ENCODE measurements at places on chromosomes 5 and 9.

DNA sequence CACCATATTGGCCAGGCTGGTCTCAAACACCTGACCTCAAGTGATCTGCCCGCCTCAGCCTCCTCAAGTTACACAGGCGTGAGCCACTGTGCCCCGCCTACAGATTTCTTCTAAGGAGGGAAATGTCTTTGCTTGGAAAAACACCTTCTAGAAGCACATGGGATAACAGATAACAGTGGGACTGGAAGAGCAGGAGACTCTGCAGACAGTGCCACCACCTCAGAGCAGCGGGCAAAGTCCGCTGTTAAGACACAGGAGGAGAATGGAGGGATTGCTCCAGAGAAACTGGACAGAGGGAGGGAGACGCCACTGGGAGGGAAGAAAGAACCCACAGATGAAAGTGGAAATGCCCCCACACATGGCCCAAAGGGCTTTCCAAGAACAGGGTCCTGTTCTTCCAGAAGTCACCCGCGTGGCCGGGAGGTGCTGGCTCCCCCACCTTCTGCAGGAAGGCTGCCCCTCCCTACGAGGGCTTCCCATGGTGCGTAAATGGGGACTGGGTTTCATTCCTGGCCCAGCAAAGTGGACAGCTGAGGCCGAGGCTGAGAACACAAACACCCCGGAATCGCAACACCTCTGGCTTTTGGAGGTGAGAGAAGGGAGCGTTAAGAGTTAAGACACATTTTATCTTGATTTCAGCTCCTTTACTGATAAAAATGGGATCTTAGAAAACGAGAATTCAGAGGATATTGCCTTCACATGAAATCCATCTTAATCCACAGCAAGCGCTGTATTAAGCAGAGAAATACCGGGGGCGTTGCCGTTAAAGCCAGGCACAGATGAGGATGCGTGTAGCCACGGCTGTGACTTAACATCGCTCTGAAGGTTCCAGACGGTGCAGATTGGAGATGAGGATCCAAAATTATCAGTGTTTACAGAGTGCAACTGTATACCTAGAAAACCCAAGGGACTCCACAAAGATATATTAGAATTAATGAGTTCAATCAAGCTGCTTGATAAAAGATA is 11.2 kb downstream of the ADAMTS2 start:
- no peak for DNase-seq

- no peak for DNase-seq
These were observed 311.6 kb downstream of the ISL1 start for GRCh38 chr5:51694826-51695225.

DNA sequence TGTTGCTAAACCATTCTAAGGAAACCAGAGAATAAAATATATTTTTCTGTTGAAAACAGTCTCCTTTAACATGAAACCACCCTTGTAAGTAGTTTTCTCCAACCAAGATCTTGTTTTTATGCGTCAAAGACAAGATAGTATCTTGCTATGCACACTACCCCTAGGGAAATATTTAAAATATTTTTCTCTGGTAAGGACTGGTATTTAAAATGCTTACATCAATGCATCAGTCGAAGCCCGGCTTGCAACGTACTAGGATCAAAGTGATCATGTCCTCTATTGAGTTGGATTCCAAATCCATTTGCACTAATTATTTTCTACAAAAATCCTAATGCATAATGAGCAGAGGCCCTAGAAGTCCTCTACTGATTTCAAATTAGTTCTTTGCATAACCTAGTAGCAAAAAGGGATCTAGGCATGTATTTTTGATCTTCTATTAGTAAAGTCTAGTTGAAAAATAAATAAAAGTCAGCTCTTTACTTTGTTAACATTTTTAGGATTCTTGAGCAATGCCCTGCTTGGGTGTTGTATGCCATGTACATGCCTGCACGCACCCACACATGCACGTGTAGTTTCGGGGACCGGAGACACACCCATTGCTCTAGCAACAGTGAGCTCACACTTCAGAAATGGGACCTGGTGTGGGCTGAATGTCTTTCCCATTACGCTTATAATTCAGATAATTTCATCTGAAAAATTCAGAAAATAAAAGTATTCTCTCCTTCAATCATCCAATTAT is 165.0 kb upstream of the GPR151 start:
- no peak for DNase-seq

DNA sequence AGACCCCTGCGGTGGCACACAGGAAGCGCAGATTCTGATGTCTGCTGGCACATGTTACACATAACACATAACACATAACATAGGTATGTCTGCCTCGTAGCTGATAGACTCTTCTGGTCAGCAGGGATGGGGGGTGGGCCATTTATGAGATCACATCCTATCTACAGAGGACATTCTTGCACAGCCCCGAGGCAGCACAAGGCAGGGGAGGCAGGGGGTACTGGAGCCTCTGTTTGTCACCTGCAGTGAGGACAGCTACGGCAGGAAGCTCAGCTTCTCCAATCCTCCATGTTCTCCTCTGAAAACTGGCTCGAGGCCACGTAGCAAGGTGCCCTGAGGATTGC is 16.7 kb upstream of the MED10 start:
- no peak for DNase-seq

DNA sequence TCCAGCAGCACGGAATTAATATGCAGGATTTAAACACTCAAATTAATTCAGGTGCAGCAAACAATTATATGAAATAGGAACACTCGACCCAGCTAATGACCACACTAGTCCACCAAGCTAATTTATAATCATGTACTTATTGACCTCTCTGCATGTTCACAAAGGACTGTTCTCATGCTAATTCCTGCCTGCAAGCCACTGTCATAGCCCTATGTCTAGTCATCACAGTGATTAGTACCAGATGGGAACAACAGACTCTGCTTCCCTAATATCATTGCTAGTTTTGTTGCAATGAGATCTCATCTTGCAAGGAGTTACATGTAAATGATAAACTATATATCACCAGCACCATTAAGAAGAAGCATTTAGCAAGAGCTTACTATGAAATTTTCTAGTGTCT is 553.0 kb upstream of the GRAMD2B start:
- DNase-seq = peak; percentile 0

GRCh38 chr5:3300726-3301125 is 294.9 kb upstream of the IRX1 start:
- DNase-seq = no peak

DNA sequence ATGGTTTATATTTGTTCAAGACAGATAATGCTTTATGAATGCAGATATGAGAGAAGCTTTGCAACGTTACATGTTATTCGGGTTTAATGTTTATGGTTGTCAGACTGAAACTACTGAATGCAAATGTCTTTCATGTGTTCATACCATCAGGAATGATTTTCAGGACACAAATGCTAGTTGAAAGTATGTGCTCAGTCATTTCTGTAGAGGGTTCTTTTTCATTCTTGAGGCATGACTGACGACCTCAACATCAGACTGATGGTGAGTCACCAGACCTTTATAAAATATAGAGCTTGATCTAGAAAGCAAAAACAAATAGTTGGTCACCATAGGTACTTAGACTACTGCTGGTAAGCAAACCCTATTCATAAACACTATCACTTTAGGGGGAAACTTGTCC is 287.3 kb upstream of the NUDT12 start:
- DNase-seq = no peak

- DNase-seq = no peak
These were observed 42.7 kb upstream of the ANGPTL2 start for GRCh38 chr9:127165116-127165515.
